NCI-H510A treated with DMSO at 0.1 percent for 48 hours (cell line): ENCODE measurements at places on chromosomes 3 and 15.
A peak's percentile ranks its signal among the peaks of the same experiment; 100 is the strongest.

DNA sequence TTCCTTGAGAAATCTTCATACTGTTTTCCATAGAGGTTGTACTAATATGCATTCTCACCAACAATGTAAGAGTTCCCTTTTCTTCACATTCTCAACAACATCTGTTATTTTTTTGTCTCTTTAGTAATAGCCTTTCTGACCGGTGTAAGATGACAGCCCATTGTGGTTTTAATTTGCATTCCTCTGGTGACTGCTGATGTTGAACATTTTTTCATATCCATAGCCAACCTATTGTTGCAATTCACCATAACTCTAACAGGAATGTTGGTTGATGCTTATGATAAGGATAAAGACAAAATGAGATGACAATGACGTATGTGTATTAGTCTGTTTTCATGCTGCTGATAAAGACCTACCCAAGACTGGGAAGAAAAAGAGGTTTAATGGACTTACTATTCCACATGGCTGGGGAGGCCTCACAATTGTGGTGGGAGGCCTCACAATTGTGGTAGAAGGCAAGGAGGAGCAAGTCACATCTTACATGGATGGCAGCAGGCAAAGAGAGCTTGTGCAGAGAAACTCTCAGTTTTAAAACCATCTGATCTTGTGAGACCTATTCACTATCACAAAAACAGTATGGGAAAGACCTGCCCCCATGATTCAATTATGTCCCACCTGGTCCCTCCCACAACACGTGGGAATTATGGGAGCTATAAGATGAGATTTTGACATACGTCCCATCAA, 37.6 kb upstream of the RHCG start:
- no peak for DNase-seq

DNA sequence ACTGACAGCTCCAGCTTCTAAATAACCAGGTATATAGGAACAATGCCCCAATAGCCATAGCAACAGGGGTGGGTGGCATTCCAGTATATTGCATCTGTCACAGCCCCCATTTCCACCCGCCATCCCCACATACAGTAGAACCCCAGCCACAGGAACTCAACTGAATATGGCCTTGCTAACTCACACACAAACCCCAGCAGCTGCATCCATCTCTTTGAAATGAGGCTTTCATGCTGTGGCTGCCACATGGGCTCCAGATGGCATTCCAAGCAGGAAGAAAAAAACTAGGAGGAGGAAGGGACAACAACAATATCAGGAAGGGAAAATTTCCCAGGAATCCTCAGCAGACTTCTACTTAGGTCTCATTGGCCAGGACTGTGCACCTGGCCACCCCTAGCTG, 54.6 kb downstream of the CCR3 start:
- DNase-seq = no peak

DNA sequence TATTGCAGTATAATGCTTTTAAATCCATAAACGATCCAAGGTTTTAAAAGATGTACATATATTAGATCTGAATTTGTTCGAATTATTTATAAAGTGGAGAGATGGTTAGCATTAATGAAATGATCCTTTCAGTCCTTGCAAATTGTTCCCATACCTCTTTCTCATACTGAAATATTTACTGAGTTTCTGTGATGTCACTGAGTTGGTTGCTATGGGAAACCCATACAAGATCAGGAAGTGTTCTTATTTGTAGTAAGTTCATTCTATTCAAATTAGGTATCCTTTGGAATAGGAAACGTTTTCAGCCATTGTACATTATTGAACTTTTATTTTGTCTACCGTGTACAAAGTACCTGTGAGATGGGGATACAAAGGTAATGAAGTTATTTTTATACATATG, 73.2 kb upstream of the CHL1 start:
- no peak for DNase-seq

DNA sequence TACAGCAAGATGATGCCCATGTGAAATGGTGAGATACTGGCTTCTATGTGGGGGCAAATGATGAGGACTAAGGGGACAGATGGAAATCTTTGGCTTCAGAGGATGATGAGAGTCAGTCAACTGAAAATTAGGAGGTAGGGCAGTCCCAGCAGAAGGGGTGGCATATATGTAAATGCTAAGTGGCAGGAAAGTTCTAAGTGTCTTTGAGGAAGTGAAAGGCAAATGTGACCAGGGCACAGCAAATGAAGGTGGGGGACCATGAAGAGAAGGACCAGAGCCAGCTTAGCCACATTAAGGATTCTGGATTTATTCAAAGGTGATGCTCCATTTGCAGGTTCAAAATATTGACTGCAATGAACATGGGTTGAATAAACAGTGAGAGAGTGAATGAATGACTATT, 29.2 kb upstream of the LIMD1 start:
- no peak for DNase-seq

GRCh38 chr15:78680431-78681075, 39.5 kb upstream of the CHRNB4 start:
- DNase-seq = no peak

DNA sequence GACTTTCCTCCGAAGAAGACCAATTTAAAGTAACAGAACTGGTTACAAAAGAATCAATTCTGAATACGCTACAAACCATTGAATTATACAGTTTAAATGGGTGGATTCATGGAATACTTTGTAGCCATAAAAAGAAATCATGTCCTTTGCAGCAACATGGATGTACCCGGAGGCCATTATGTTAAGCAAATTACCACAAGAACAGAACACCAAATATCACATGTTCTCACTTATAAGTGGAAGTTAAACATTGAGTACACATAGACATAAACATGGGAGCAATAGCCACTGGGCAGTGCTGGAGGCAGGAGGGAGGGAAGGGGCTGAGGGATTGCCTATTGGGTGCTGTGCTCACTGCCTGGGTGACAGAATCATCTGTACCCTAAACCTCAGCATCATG, 61.3 kb downstream of the EDEM1 start:
- no peak for DNase-seq

GRCh38 chr15:31256378-31257265, 70.0 kb upstream of the KLF13 start:
- no peak for DNase-seq

DNA sequence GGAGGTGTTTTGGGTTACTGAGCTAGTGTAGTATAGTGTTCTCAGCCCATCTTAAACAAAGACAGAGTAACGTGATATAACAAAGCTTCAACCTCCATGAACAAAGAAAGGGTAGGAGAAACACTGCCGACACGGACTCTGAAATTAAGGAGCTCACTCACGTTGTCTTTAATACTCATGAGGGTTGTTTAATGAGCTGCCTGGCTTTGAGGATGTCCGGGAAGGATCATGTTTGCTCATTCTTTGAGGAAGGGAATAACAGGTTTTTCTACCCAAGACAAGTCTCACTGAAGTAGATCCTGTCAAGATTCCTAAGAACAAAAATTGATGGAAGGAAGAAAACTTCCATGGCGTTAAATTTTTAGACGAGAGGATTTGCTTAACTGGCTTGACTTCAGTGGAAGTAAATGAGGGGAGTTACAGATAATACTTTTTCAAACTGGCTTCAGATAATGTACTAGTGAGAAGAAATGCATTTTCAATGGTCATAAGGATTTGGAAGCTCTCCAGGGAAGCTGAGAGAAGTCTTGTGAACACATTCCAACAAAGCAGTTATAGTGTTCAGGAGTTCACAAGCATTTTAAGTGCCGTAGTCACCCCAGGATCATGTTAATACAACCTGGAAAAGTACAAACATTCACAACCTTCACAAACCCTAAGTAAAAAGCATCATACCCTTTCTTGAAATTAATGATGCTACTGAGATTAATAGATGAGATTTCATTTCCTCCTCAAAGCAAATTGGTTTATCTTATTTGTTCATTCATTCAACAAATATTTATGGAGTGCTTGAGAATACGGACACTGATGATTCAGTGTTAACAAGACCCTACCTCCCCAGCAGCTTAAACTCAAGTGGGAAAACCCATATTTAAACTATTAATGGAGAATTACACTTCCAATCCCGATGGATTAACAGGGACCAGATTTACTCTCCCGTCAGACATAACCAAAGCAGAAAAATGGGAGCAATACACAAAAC, 101.5 kb downstream of the SHQ1 start:
- peak; percentile 8 for DNase-seq

DNA sequence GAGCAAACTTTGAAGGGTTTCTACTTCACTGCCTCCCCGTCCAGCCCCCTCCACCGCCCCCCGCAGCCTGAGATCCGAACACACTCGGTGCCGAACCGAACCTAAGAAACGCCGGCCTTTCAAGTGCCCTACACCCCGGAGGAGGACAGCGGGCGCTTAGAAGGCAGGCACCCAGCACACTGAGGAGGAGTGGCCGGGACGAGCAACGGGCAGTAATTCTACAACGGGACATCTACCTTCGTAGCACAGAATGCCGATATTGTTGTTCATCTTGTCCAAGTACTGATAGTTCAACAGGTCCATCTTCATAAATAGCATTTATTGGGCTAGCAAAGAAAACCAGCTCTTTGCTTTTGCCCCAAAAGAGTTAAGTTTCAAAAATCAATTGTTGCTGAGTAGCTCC, 513 bp downstream of the VGLL4 start:
- DNase-seq = peak; percentile 68

DNA sequence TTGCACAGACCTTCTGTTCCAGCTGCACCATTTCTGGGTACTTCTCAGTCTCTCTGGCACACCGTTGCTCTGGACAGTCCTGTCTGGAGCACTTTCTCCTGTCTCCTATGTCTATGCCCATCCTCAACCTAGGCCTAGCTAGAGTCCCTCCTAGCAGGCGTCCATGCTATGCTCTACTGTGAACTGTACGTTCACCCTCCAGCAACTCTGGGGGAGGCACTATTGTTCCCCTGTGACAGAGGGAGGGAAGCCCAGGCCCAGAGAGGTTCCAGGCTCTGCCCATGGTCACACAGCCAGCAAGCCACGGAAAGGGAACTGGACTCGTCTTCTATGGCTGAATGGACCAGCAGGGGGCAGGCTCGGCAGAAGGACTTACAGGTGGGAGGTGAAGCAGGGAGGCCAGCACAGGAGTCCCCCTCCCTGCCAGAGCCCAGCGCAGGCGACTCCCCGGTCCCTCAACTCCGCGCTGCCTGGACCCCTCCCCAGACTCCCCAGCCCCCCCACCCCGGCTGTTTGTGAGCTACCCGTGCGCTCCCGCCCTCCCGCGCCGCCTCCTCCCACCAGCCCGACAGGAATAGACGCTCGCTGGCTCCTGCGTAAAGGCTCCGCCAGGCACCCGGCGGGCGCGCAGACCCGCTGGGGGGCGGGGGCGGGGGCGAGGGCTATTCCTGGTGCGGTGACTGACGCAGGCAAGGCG, 1.7 kb upstream of the LINGO1 start:
- DNase-seq = no peak

DNA sequence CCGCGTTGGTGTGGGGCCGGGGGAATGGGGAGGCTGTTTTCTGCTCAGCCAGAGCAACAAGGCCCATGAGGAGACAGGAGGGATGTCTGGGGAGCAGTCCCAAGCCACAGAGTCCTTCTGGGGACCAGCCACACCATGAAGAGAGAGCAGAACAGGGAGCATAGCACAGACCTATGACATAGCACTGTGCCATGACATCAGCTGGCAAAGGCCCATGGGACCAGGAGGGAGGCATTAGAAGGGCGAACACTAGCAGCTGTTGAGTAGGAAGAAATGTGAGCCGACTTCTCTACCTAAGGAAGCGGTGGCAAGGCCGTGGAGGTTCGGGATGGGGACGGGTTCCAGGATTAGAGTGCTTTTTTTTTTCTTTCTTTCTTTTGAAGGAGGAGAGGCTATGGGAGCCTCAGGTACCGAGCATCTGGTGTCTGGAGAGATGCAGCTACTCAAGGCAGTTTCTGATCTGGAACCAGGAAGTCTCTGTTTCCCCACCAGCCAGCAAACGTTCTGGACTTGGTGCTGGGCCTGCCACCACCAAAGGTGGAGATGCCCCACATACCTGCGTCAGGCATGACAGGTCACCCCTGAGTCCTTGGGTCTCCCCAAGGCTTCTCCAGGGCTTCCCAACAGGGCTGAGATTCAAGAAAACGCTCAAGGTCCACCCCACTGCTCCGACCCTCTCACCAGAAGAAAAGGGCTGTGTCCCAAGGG, 77.3 kb upstream of the CGNL1 start:
- DNase-seq = no peak

GRCh38 chr3:167976516-167977361, 119.0 kb downstream of the GOLIM4 start:
- DNase-seq = no peak

GRCh38 chr3:151456065-151456464, 4.8 kb downstream of the IGSF10 start:
- DNase-seq = no peak

GRCh38 chr3:175039875-175040274, 180.7 kb downstream of the NAALADL2 start:
- no peak for DNase-seq

DNA sequence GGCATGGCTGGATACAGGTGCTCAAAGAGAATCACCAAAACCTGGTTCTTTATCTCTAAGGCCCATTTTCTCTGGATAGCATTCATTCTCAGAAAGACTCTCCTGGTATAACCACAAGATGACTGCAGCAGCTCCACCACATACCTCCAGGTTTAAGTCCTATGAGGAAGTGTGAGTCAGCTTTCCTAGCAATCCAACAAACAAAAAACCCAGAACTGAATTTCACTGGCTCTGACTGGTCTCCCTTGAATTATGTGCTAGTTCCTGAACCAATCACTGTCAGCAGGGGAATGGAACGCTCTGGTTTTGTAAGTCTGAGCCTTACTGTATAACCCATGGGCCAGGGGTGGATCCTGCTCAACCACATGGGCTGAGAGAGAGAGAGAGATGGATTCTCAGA, 27.2 kb downstream of the MRPL46 start:
- no peak for DNase-seq

DNA sequence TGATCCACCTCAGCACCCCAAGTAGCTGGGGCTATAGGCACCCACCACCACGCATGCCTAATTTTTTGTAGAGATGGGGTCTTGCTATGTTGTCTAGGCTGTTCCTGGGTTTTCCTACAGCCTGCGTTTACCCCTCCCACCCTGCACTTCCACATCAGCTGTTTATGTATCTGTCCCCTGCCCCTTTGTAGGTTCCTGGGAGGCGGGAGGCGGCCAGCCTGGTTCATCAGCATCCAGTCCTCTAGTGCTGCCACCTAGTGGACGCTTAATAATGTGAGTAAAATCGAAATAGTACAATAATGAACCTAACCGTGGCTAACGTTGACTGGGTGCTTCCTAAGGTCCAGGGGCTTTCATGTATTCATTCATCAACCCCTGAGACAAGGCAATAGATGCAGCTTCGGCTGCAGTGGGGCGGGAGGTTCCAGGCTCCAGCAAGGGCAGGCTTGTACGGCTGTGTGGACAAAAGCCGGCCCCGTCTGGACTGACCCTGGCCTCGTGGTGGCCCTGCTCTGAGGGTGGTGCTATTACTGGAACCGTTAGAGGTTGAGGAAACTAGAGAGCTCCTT, 1.2 kb upstream of the LCTL start:
- peak; percentile 24 for DNase-seq

- DNase-seq = peak; percentile 33
Observed at GRCh38 chr3:22117751-22118346, 366.8 kb upstream of the ZNF385D start.

- DNase-seq = no peak
Observed at GRCh38 chr3:191894406-191894805, 433.4 kb downstream of the PYDC2 start.

GRCh38 chr15:45221967-45222366, 30.1 kb upstream of the SLC28A2 start:
- no peak for DNase-seq

GRCh38 chr15:71899674-71900073, 89.3 kb downstream of the NR2E3 start:
- no peak for DNase-seq

- peak; percentile 64 for DNase-seq
Observed at GRCh38 chr15:90184119-90184785, 16.9 kb upstream of the SEMA4B start.
